Hematopoietic multipotent progenitor cell treated with erythropoietin and hydrocortisone succinate and interleukin-3 and kit ligand, for 4 days (in vitro differentiated cells): ENCODE measurements at places on chromosomes 16 and 17.

GRCh38 chr16:85445779-85446222 lies 167.3 kb upstream of the GSE1 start:
- DNase-seq, result no peak

GRCh38 chr16:78743556-78743955 lies 644.1 kb downstream of the WWOX start:
- DNase-seq, result peak; percentile 13

DNA sequence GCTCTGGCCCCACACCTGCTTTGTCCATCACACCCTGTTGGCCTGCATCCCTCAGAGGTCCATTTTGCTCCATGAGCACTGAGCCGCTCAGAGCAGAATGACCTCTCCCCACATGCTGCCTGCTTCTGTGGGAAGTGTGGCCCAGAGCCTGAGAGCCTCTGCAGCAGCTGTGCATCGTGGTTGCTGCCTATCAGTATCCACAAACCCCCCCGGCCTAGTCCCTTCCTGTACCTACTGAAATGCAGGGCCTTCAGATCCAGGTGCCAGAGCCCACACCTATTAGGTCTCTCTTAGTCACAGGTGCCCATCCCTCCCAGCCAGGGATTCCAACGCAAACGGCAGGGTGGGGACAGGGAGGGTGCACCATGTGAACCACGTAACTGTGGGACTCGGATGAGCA lies 16.6 kb upstream of the TRPV3 start:
- DNase-seq, result no peak

- DNase-seq, result no peak
Measured at GRCh38 chr17:11485336-11486100, 112.8 kb upstream of the DNAH9 start.

GRCh38 chr17:48546924-48547807 lies 2.3 kb upstream of the HOXB2 start:
- DNase-seq, result peak; percentile 96

- DNase-seq, result peak; percentile 89
Measured at GRCh38 chr16:79519448-79519847, 81.1 kb downstream of the MAF start.

- DNase-seq, result no peak
Measured at GRCh38 chr16:84479716-84480450, 24.6 kb downstream of the MEAK7 start.

- DNase-seq, result no peak
Measured at GRCh38 chr17:5678171-5678570, 93.9 kb upstream of the NLRP1 start.

GRCh38 chr17:43019418-43019817 lies 2.8 kb downstream of the VAT1 start:
- peak; percentile 75 for DNase-seq

GRCh38 chr16:3065069-3065741 lies at the start of gene IL32:
IL32 (plus strand) TSS chr16:3065640; CDS start chr16:3065812, 172 bp downstream.
- no peak for DNase-seq

GRCh38 chr16:48447940-48448536 lies 62.8 kb upstream of the SIAH1 start:
- no peak for DNase-seq
